Pericardium fibroblast (primary cell): ENCODE measurements at places on chromosomes 3 and 15. TPM values are rescaled to one million over a fixed set of nuclear protein-coding genes. Genes with fewer than 3 reads are reported as not detected.

The VIPR1 gene
- 0.09 and 0.35 TPM in 2 replicates for total RNA-seq

The C3orf20 gene
- total RNA-seq, result 0.09 and 0.35 TPM in 2 replicates

The TRIM42 gene
- total RNA-seq, result not detected in 2 replicates

The ITPKA gene
- total RNA-seq, result 2.8 and 4.8 TPM in 2 replicates

The FOXL2 gene
- total RNA-seq, result 0.12 TPM in 1 of 2 replicates, not detected in the other

The THRB gene
- total RNA-seq, result 3.3 and 6.0 TPM in 2 replicates

The MOBP gene
- total RNA-seq, result not detected in 2 replicates

The MORC1 gene
- total RNA-seq, result not detected in 2 replicates

The SCN11A gene
- total RNA-seq, result 0.12 and 0.26 TPM in 2 replicates

The CCR8 gene
- not detected in 2 replicates for total RNA-seq

The MLF1 gene
- 8.6 and 9.0 TPM in 2 replicates for total RNA-seq

The MAP1A gene
- 9.7 and 25.5 TPM in 2 replicates for total RNA-seq

The C3orf85 gene
- total RNA-seq, result not detected in 2 replicates

The SNX1 gene
- total RNA-seq, result 30.1 and 34.8 TPM in 2 replicates

The ADAMTS9 gene
- total RNA-seq, result 5.9 and 6.8 TPM in 2 replicates

The RAB6B gene
- total RNA-seq, result 0.09 and 0.82 TPM in 2 replicates

The TEX55 gene
- total RNA-seq, result not detected in 2 replicates

The DNAJB8 gene
- not detected in 2 replicates for total RNA-seq
